NCI-H1417 treated with DMSO at 0.1 percent for 48 hours (cell line): ENCODE measurements at places on chromosomes 11 and 22.
A peak's percentile ranks its signal among the peaks of the same experiment; 100 is the strongest.

DNA sequence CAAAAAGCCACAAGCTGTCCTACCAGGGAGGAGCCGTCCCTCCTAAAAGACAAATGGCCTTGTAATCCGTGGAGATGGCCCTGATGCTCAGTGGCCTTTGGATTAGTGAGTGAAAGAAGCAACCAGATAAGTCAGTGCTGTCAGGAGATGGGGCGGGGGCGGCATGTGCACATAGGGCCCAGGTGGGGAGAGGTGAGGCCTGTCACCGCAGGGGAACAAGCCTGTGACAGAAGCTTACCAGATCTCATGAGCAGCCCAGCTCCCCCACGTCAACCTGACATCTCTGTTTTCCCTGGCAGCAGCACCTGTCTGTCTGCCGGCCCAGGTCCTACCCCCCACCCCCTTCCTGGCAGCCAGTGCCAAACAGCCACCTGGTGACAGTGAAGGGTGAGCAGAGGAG lies 162.6 kb downstream of the BUD13 start:
- peak; percentile 43 for DNase-seq

GRCh38 chr11:79439886-79440570 lies 802 bp downstream of the TENM4 start:
- no peak for DNase-seq

DNA sequence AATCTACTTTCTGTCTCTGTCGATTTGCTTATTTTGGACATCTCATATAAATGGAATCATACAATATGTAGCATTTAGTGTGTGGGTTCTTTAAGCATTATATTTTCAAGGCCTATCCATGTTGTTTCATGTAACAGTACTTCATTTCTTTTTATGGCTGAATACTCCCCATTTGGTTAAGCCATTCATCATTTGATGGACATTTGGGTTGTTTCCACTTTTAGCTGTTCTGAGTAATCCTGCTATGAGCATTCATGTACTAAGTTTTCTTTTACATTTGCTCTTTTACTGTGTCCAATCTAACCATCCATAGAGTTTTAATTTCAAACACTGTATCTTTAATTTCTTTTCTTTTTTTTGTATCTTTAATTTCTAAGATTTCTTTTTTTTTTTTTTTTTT lies 55.6 kb upstream of the SPTBN2 start:
- no peak for DNase-seq

DNA sequence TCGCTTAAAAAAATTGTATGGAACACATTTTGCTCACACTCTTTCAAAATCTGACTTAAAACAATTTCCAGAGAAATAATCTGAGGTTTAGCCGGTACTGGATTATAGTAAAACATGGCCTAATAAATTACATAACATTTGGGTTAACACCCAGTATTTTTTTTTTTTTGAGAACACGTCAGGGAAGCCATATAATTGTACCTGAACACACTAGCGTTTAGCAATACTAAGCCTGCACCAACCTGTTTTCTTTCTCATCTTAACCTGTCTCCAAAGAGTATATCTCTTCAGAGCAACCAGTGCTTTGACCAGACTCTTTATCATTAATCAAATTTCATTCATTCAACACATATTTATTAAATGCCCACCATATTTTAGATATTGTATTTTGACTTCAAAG lies 2.0 kb upstream of the POGLUT3 start:
- no peak for DNase-seq

DNA sequence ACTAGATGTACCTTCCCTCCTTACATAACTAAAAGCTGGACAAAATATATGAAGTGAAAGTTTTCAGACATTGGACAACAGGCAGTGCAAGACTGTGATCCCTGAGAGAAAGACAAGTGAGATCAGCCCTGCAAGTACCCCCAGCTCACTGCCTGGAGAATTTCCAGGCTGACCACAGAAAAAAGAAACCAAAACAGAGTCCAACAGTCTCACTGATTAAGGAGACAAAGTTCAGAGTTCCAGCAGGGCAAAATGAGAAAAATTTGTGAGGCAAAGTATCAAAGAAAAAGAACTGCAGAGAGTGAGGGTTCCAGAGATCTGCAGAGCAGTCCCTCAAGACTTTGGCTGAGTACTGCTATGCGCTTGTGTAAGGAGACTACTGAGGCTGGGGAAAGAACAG lies 47.3 kb upstream of the TMEM45B start:
- no peak for DNase-seq

GRCh38 chr22:28983788-28984441 lies 77.7 kb downstream of the C22orf31 start:
- DNase-seq: no peak

- no peak for DNase-seq
Observed at GRCh38 chr11:125170001-125170509, 5.5 kb downstream of the PKNOX2 start.

- no peak for DNase-seq
Observed at GRCh38 chr22:41752011-41752970, 48.2 kb upstream of the CCDC134 start.

GRCh38 chr22:23137905-23138561 lies 3.8 kb downstream of the RSPH14 start:
- no peak for DNase-seq

DNA sequence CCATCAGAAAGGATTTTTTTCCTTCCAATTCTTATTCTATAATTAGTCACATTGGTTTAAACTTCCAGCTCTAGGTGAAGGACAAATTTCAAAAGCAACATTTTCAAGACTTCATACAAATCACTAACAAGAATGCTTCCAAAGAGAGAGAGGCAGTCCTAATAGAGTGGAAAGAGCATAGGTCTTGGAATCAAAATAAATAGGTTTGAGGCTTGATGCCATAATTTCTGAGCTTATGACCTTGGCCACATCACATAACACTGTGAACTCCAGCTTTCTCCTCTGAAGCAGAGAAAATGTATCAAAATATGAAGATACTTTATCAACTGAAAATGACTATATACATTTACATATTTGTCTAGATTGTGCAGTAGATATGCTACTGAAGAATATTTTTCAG lies 246.8 kb downstream of the GRM5 start:
- no peak for DNase-seq

GRCh38 chr11:15968461-15969130 lies 387.8 kb downstream of the SOX6 start:
- no peak for DNase-seq

GRCh38 chr11:7451520-7451919 lies 33.8 kb upstream of the OLFML1 start:
- DNase-seq: no peak

DNA sequence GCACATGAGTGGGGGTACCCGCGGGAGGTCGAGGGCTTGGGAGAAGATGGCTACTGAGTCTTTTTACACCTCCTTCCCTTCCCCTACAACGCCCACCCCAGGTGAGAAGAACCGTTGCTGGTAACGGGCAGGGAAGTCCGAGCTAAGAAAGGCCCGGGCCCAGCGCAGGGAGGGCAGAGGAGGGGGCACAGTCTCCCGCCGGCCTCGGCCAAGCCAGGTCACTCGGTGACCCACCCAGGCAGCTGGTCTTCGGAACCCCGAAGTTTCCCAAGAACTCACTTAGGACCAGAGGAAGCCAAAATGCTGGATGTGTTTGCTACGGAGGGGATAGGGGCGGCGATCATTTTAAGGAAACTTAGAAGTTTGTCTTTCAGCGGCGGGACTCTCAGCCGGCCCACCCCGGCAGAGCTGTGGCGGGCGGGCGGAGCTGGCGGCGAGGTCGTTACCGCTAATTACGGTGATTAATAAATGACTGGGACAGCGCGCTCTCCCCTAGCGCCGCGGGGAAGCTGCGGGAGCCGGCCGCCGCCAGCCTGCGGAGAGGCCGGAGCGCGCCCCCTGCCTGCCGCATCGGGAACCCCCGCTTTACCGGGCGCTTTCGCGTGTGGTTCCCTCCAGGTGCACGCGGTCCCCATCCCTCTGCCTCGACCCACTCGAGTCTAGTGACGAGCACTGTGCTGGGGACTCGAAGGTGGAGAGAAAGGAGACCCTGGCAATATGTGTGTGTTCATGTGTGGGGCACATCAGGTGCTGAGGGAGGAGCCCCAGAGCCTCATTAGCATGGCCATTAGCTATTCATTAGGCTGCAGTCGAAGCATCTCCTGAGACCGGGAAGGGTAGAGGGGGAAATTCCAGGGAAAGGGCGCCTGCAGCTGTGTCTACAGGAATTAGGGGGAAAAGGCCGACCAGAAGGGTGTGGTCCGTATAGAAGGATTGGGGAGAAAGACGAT lies 945 bp downstream of the ROBO3 start:
- no peak for DNase-seq

DNA sequence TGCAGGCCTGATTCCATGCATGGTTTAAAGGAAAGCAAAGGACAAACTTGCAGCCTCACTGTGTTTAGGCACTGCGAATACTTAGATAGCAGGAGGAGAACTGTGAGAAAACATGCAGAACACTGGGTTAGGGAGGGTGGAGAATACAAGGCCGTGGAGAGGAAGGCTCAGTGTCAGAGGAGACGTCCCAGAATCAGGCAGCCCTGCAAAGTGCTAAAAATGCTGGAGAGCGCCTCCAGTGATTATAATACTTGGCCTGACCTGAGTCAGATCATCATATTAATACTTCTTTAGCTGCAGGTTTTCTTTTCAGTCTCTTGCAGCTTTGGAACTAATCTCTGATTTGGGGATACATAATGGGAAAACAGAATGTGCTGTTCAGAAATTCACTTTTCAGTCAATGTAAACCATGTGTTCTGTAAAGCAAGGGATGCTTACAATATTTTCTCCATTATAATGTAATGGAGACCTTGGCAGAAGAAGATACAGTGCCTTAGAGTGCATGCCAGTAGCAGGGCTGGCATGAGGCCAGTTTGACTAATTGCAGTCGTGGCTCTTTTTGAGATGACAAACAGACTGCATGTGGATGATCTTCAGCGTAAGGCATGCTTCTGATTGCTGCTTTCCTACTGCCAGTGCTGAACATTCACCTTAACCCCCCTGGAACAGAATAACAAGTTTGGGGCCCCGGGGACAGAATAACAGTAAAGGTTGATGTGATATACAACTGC lies 16.8 kb downstream of the EXT2 start:
- no peak for DNase-seq

DNA sequence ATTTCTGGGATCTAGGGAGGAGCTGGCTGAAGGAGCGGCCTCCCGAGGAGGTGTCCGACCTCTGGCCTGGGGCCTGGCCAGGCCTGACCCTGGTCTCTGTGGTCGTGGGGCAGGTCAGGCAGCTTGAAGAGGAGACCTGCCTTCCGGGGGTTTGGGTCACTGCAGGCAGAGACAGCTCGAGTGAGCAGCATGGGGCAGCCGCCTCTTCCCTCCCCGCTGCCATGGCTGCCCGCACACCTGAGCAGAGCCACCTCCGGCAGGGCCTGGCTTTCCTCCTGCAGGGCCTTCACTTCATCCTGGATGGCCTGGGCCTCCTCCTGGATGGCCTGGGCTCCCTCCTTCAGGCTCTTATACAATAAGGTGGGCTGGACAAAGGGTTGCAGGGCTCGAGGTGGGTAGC lies 8.0 kb upstream of the NAALADL1 start:
- DNase-seq: no peak

GRCh38 chr11:80603472-80603871 lies 1162.6 kb upstream of the TENM4 start:
- DNase-seq: no peak

GRCh38 chr11:68164437-68164836 lies 43.2 kb upstream of the CHKA start:
- no peak for DNase-seq

DNA sequence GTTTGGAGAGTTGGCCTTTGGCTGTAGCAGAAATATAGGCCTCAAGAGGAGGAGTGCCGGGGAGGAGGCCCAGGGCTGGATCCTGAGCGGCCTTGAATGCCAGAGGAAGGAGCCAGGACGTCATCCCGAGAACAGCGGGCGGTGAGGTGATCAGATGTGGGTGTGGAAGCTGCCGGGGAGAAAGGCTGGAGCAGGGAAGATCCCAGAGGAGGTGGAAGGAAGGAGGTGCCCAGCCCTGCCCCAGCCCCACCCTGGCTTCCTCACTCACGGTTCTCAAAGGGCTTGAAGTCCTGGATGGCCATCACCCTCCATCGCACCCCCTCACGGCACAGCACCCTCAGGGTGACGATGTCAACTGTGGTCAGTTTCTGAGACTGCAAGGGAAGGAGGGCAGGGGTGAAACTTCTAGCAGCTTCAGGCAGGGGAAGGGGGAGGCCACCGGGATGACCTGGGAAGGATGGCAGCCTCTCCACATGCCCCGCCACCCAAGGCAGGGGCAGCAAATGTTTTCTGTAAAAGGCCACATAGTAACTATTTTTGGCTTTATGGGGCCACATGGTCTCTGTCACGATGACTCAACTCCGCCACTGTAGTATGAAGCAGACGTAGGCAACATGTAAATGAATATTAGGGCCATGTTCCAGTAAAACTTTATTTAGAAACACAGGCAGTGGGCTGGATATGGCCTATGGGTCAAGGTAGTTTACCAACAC lies 10.7 kb downstream of the IL2RB start:
- DNase-seq: no peak

DNA sequence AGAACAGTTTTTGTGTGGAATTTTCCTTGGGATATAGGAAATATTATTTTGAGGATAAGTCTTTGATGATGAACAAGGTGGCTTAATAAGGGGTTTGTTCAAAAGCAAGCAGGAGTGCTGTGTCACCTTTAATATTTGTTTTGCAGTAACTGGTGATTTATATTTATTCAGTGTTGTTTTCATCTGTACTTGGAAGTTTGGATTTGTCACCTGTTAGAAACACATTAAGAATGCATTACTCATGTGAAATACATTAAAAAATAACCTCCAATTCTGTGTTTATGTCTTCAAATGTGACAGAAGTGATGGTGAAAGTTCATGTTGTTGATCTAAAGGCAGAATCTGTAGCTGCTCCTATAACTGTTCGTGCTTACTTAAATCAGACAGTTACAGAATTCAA lies 70.5 kb downstream of the DKK3 start:
- peak; percentile 59 for DNase-seq

DNA sequence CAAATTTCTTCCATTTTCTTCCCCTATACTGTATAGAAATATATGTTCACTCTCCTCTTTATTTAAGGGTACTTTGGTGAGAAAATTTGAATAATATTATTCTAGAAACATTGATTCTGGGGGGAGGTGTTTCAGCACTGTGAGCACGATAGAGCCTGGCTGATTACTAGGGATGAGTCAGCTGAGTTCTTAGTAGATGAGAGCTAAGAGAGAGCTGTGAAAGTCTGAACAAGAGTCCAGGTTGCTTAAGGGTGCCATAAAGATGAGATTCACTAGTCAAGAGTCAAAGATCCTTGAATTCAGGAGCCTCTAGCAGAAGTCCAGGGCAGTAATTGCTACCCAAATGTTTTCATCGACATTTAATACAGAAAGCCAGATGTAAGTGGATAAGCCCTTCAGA lies 756.6 kb upstream of the API5 start:
- no peak for DNase-seq

DNA sequence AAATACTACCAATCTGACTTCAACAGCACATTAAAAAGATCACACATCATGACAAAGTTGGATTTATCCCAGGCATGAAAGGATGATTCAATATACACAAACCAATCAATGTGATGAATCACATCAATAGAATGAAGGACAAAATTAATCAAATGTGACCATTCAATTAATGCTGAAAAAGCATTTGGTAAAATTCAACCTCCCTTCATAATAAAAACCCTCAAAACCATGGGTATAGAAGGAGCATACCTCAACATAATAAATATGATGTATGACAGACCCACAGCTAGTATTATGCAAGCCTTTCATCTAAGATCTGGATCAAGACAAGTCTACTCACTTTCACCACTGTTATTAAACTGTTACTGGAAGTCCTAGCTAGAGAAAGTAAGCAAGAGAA lies 921.7 kb upstream of the RAG2 start:
- DNase-seq: no peak
